ENCODE measurements at places on chromosomes 3 and 15. TPM values are rescaled to one million over a fixed set of nuclear protein-coding genes. Genes with fewer than 3 reads are reported as not detected.

SETMAR gene
- 7.2 TPM for polyA plus RNA-seq

CHST13 gene
- polyA plus RNA-seq: 0.49 TPM

CCR3 gene
- polyA plus RNA-seq: not detected

HRG gene
- polyA plus RNA-seq: not detected

NPHP3 gene
- 6.5 TPM for polyA plus RNA-seq

ALS2CL gene
- 3.3 TPM for polyA plus RNA-seq

SPESP1 gene
- polyA plus RNA-seq: not detected

NMD3 gene
- 62.0 TPM for polyA plus RNA-seq

SCAMP5 gene
- polyA plus RNA-seq: 15.0 TPM

MSL2 gene
- 10.2 TPM for polyA plus RNA-seq

SLC28A1 gene
- polyA plus RNA-seq: 0.06 TPM

CPNE9 gene
- 0.05 TPM for polyA plus RNA-seq

PSTPIP1 gene
- not detected for polyA plus RNA-seq

NAALADL2 gene
- polyA plus RNA-seq: 0.08 TPM

SLC22A14 gene
- not detected for polyA plus RNA-seq

GHRL gene
- polyA plus RNA-seq: not detected

PTX3 gene
- 0.55 TPM for polyA plus RNA-seq

HESX1 gene
- polyA plus RNA-seq: 0.35 TPM

TF gene
- polyA plus RNA-seq: 0.53 TPM

FGF12 gene
- 0.63 TPM for polyA plus RNA-seq

GJD2 gene
- polyA plus RNA-seq: not detected

FBXO40 gene
- not detected for polyA plus RNA-seq

NEK10 gene
- 2.9 TPM for polyA plus RNA-seq

SAMMSON gene
- polyA plus RNA-seq: not detected

IQCB1 gene
- polyA plus RNA-seq: 22.9 TPM

NR1I2 gene
- polyA plus RNA-seq: not detected

SEMA7A gene
- polyA plus RNA-seq: 1.7 TPM

JAGN1 gene
- polyA plus RNA-seq: 53.7 TPM

AHSG gene
- polyA plus RNA-seq: not detected

TM6SF1 gene
- polyA plus RNA-seq: 0.12 TPM

SENP7 gene
- polyA plus RNA-seq: 3.1 TPM

GOLGA8K gene
- polyA plus RNA-seq: 0.87 TPM

FAM174B gene
- 4.6 TPM for polyA plus RNA-seq

PLA2G4B gene
- polyA plus RNA-seq: 2.7 TPM
